RWPE1 (cell line): ENCODE measurements at places on chromosomes 2 and 18.

GRCh38 chr2:118165595-118165994 lies 77.3 kb downstream of the INSIG2 start:
- DNase-seq, result no peak

DNA sequence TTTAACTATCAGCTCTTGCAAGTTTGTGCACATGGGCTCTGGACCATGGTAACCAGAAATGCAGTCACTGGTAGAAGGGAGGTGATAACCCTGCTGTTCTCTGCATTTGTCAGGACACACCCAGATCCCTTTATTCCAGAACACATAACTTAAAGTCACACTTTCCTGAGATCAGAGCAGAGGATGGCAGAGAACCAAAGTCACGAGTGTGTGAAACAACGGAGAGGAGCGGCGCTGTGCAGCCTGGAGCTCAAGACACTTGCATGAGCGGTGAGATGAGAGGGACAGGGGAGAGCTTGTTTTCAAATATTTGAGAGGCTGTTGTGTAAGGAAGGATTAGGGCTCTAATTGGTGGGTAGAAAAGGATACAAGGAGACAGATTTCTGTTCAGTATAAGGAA lies 43.3 kb upstream of the AAK1 start:
- no peak for DNase-seq

GRCh38 chr2:36451512-36451911 lies 95.9 kb downstream of the CRIM1 start:
- no peak for DNase-seq

- no peak for DNase-seq
Measured at GRCh38 chr2:126778561-126779501, 119.9 kb upstream of the TEX51 start.

- no peak for DNase-seq
Measured at GRCh38 chr2:201628545-201628944, 14.8 kb downstream of the TMEM237 start.

GRCh38 chr18:72935744-72936143 lies 68.0 kb upstream of the NETO1 start:
- no peak for DNase-seq

DNA sequence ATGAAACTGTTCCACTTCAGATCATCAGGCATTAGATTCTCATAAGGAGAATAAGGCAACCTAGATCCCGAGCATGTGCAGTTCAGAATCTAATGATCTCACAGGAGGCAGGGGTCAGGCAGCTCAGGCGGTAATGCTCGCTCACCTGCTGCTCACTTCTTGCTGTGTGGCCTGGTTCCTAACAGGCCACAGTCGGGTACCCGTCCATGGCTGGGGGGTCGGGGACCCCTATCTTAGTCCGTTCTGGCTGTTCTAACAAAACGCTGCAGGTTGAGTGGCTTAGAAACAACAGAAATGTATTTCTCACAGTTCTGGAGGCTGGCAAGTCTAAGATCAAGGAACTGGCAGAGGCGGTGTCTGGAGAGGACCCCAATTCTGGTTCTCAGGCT lies 79.2 kb downstream of the ASB1 start:
- no peak for DNase-seq

DNA sequence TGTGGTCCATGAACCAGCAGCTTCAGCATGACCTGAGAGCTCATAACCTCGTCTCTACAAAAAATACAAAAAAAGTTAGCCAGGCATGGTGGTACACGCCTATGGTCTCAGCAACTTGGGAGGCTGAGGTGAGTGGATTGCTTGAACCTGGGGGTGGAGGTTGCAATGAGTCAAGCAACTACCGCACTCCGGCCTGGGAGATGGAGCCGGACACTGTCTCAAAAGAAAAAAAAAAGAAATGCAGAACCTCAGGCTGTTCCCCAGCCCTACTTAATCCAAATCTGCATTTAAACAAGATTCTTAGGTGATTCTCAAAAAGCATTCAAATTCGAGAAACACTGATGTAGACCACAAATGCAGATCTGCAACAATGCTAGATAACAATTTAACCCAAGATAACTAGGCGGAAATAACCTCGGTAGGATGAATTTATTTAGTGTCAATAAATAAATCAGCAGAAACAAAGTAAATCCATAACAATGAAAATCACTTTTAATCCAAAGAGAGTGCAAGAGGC lies 203.5 kb downstream of the SP3 start:
- no peak for DNase-seq

DNA sequence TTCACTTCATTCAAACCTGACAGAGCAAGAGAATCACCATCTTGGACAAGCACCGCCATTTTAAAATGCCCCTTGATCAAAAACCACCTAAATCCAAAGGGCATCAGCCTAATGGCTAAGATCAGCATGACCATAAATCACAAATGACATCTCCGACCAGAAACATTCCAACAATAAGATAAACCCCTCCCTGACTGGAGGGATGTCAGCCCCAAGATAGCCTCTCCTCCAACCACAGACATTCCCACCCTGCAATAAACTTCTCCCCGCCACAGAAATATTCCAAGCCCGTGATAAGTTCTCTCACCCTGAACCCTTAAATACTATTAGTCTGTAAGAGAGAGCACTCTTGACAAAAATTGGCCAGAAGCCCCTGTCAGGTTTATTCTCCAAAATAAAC lies 21.6 kb upstream of the LYPD1 start:
- no peak for DNase-seq

- DNase-seq, result peak; percentile 17
Measured at GRCh38 chr18:77702686-77703085, 453.0 kb downstream of the GALR1 start.

DNA sequence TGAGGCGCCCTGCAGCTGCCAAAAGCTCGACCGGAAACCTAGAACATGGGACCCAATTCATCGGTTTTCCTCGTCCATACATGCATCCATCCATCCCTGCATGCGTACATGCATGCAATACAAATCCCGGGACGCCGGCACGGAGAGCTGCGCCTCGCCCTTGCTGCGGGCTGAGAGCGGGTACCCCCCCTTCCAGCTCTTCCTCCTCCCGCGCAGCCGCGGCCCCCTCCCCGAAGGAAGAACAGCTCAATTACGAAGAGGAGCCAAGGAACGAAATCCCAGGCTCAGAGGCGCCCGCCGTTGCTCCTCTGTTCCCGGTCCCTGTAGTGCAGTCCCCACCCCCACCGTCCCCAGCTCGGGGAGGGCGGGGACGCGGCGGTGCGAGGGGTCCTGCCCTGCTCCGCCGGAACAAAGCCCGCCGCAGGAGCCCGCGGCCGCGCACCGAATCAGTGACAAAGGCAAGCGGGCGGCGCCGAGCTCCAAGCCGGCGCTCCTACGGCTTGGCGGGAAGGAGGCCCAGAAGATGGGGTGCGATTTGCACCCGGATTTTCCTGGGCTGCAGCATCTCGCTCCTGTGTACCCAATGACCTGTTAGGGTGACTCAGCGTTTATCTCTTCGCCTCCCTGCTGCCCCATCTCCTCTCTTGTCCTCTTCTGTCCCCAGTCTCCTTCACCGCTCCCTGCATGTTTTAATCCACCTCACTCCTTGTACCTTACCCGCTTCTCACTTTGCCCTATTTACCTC lies 8.9 kb upstream of the POU3F3 start:
- no peak for DNase-seq

GRCh38 chr2:229445019-229445418 lies 173.9 kb upstream of the PID1 start:
- peak; percentile 80 for DNase-seq

DNA sequence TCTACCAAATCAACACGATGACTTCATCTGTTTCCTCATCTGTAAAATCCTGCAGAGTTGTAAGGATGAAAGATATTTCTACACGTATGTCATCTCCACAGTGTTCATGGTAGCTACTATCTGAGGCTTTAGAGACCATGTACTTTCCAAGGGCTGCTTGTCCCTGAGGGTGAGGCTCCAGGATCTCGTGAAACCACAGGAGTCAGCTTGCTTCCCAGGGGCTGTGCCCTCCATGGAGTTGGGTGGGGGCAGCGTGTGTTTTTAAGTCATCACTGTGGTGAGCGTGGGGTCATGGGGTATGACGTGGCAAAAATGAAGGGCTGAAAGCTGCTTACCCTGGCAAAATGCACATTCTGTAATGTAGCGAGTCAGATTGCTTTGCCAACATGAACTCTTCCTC lies 81.6 kb downstream of the ASAP2 start:
- DNase-seq, result peak; percentile 48

- no peak for DNase-seq
Measured at GRCh38 chr2:99571533-99571932, 81.7 kb upstream of the REV1 start.
